Breast epithelium (tissue), 4 donors: ENCODE measurements at places on chromosomes 1 and 21. TPM values are rescaled to one million over a fixed set of nuclear protein-coding genes. Genes with fewer than 3 reads are reported as not detected.

DNA sequence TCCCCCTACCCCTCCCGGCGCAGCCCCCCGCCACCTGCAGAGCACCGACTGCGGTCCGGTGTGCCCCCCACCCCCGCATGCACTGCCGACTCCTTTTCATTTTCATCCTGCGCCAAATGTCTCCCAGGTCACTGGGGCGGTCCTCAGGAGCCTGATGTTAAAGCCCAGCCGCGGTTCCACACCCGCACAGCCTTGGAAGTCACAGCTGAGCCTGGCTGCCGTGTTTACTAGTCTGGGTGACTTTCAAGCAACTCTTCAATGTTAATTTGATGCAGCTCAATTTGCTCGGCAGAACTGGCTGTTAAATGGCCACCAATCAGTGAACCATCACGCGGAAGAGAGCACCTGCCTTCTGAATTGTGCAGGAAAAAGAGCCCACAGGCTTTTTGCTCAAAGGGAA, 27.2 kb downstream of the THAP3 start:
- H3K36me3 ChIP-seq: no peaks in the 10 kb centered on the region
- H3K27ac ChIP-seq: no peak overlapping the region
- DNase-seq: no peak
- H3K4me1 ChIP-seq: no peaks in the 10 kb centered on the region

DNA sequence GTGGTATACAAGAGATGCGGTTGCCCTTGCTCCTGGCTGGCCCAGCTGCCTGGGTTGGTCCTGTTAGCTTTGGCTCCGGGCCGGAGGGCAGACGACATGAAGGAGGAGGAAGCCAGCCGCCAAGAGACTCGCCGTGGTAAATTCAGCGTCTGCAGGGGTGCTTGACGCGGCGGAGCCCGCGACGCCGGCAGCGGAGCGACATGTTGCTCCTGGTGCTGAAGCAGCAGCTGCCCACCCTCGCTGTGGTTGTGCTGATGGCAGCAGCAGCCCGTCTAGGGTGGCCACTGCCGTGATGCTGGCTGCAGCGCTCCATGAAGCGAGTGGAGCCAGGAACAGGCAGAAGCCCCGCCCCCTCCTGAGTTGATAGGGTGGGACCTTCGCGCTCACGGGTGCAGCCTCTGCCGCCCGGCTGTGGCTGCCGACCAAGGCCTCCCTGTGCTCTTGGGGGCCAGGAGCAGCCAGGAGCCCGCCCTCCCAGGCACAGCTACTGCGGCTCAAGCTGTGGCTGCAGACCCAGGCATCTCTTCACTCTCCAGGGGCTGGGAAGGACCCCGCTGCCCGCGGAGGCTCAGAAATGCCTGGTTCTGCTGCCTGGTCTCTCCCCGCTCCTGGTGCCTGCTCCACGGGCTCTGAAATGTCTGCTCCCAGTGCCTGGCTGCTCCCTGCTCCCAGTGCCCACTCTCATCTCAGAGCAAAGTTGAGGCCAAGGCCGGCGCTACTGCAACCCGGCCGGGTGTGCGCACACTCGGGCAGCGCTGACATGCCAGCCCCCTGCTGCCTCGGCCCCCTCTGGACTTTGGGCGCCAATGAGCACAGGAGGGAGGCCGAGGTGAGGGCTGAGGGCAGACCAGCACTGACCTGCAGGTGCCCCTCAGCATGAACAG, 4.4 kb upstream of the ZNF692 start:
- DNase-seq: peak; percentile 83
- no peaks in the 10 kb centered on the region for H3K27me3 ChIP-seq
- peak overlapping the region; percentile 65 for H3K27ac ChIP-seq
- no peaks in the 10 kb centered on the region for H3K36me3 ChIP-seq

Gene F5
- 1.3 TPM for total RNA-seq

Gene GATAD2B
- total RNA-seq: 20.0 TPM
